ENCODE measurements at places on chromosomes 6 and 20.

DNA sequence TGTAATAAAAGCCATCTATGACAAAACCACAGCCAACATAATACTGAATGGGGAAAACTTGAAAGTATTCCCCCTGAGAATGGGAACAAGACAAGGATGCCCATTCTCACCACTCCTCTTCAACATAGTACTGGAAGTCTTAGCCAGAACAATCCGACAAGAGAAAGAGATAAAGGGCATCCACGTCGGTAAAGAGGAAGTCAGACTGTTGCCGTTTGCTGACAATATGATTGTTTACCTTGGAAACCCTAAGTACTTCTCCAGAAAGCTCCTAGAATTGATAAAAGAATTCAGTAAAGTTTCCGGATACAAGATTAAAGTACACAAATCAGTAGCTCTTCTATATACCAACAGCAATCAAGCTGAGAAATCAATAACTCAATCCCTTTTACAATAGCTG lies 14.0 kb upstream of the RUNX2 start:
- DNase-seq, result no peak

GRCh38 chr6:3077430-3077829 lies 9.1 kb downstream of the RIPK1 start:
- DNase-seq, result no peak

DNA sequence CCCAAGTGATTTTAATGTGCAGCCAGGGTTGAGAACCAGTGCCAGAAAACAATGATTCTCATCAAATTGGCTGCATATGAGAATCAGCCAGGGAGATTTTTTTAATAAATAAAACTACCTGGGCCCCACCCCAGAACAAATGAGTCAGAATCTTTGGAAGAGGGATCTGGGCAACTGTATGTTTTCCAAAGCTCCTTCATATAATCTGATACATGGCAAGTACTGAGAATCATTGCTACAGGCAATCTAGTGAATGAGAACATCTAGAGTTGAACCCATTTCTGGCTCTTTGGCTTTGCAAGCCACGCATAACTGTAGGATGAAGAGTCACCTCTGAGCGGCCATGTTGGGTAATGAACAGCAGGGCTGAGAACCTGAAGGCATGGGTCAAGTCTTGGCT lies 26.1 kb upstream of the DSP start:
- DNase-seq, result no peak

- no peak for DNase-seq
Measured at GRCh38 chr20:10236540-10237533, 18.2 kb downstream of the SNAP25 start.

- no peak for DNase-seq
Measured at GRCh38 chr6:119137194-119138072, 59.0 kb upstream of the FAM184A start.

- no peak for DNase-seq
Measured at GRCh38 chr6:156313037-156313436, 464.1 kb upstream of the ARID1B start.

DNA sequence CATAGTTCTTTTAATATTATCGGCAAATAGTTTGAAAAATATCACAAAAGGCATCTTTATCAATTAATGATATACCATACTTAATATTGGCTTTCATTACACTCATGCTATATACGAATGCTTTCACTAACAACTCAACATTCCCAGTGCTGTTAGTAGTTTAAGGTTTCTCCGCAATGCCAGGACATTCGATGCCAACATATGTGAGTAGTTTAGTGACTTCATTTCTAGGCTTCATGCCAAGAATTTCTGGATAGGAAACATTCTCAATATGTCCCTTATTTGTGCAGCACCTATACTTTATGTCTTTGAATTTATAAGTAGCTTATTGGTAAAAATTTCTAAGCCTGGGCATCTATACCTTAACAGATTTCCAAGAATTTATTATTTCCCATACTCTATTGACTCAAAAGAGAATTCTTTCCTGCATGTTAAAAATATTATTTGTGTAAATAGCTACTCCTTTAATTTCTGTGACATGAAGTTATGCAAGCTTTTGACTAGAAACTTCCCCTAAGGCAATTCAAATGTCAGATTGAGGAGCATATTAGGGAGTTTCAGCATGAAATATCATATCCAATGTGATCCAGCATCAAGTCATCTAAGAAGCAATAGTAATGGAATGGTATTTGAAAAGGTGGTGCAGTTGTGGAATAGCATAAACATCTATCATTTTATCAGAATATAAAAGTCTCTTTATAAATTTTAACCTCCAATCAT lies 236.0 kb upstream of the STXBP5 start:
- no peak for DNase-seq

GRCh38 chr20:34532756-34533155 lies 16.5 kb downstream of the DYNLRB1 start:
- DNase-seq, result no peak

GRCh38 chr20:11544029-11544678 lies 373.5 kb upstream of the BTBD3 start:
- DNase-seq, result no peak

- no peak for DNase-seq
Measured at GRCh38 chr20:13464702-13465101, 174.0 kb downstream of the TASP1 start.

DNA sequence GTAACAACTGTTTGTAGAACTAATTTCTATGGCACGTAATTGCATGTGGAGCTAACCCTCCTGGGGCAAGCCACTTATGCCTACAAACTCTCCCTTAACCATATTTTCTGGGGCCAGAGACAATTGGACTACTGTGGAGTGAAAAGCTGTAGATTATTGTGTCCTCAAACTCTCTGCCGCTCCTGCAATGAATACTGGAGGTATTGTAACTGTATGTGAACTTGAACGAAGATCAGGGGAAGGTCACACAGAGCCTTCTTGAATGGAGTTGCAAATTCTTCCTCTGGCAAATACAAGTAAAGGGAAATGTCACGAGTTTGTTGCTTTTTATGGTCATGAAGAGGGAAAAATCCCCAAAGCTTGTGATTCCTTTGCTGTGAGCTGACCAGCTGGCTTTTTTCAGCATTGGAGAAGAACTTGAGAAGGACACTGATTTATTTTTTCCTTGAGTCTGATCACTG lies 18.2 kb downstream of the AKAP12 start:
- DNase-seq, result no peak

DNA sequence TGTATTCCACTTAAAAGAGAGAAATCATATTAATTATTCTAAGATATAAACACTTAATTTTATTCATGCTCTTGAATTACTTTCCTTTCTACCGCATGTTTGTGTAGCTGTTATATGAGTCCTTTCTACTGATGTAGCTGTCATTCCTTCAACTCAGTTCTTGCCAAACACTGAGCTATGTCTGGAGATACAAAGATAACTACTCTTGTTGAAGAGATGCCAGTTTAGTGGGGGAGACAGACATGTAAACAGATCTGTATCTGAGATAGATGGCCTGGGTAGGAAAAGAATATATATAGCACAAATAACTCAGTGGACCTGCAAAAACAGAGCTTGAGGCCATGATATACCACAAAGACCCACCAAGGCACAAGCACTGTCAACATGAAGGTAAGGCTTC lies 157.3 kb downstream of the BTBD9 start:
- DNase-seq, result no peak

GRCh38 chr20:46700481-46700880 lies 9.0 kb upstream of the SLC2A10 start:
- no peak for DNase-seq

- no peak for DNase-seq
Measured at GRCh38 chr6:133891927-133892812, 3.3 kb downstream of the TCF21 start.

- DNase-seq, result no peak
Measured at GRCh38 chr20:3788685-3789155, 2.2 kb upstream of the CENPB start.

DNA sequence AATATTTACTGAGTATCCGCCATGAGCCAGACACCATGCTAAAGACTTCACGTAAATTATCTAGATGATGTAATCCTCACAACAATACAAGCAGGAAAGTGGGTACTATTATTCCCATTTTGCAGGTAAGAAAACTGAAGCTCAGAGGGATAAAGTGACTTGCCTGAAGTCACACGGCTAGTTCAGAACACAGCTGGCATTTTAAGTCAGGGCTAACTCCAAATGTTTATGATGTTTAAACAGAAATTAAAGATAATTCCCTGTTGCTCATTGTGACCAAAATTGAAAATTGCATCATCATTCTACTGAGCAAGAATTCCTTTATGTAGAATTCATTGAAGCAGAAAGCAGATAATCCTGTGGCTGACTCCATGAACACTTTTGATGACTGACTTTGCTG lies 71.3 kb upstream of the STXBP5 start:
- DNase-seq, result no peak

DNA sequence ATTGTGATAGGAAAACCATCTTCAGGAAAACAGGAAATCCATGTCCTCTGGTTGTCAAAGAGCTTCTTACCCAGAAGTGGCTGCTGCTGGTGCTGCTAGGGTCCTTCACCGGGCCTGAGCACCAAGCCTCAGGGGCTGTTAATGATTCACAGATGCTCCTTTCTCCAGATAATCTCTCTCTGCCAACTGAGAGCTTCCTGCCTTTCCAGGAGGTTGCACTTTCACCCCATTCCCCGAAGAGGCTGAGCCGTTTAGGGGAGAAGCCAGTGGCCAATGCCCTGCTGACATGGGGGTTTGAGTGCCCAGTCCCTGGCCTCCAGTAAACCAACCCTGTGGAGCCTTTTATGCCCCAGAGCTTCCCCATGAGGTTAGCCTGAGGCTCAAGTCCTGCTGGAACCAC lies 122.4 kb downstream of the CBLN4 start:
- no peak for DNase-seq

- DNase-seq, result no peak
Measured at GRCh38 chr6:33443619-33444504, 10.5 kb upstream of the ZBTB9 start.

DNA sequence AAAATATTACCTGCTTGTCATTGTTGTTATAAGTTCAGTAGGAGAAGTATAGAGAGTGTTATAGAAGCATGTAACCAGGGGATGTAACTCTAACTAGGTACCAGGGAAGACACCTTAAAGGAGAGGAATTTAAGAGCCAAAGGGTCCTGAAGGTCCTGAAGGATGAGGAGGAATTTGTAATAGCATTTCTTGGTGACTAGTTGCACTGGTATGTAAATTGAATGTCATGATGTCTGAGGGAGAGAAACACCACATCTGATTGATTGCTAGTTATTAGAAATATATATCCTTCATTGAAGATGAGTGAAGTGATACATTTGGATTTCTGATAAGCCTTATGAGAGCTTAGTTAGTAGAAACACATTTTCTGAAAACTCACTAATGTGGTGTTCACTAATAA lies 643.8 kb downstream of the RFPL4B start:
- DNase-seq, result no peak

- DNase-seq, result no peak
Measured at GRCh38 chr20:23193801-23194384, 107.8 kb upstream of the CD93 start.

All from activated CD8-positive, alpha-beta memory T cell treated with anti-CD3 and anti-CD28 coated beads, Interleukin-2, amount 50 U/mL, for 4 hours (primary cell).